ENCODE measurements at places on chromosomes 12 and 14. TPM values are rescaled to one million over a fixed set of nuclear protein-coding genes. Genes with fewer than 3 reads are reported as not detected.

GRCh38 chr14:97523936-97524335 lies 726.8 kb downstream of the VRK1 start:
- DNase-seq = no peak

DNA sequence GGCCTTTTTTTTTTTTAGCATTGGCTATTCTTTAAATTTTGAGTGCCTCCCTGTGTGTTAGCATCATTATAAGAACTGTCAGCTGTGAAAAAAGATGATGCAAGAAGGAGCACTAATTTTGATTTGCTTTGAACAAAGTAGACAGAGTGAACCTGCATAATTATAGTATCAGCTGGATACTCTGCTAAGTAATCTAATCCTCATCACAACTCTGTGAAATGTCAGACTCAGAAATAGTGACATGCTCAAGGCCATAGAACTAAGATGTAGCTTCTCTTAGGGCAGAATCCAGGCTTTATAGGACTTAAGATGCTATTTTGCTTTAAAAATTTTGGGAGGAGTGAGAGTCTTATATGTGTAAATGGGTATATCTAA lies 31.9 kb downstream of the FBXO34 start:
- DNase-seq = no peak

DNA sequence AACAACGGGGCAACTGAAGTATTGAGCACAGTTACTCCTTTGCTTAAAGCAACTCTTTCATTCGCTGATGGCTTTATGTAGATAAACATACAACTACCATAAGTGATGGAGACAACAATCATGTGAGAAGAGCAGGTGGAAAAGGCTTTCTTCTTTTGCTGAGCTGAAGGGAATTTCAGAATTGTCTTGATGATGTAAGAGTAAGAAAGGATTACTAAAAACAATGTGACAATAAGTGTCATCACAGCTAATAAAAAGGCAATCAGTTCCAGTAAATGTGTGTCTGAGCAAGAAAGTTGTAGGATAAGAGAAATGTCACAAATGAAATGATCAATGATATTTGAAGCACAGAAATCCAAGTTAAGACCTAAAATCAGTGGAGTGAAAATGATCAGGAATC lies 647 bp downstream of the OR6C70 start:
- DNase-seq = no peak

DNA sequence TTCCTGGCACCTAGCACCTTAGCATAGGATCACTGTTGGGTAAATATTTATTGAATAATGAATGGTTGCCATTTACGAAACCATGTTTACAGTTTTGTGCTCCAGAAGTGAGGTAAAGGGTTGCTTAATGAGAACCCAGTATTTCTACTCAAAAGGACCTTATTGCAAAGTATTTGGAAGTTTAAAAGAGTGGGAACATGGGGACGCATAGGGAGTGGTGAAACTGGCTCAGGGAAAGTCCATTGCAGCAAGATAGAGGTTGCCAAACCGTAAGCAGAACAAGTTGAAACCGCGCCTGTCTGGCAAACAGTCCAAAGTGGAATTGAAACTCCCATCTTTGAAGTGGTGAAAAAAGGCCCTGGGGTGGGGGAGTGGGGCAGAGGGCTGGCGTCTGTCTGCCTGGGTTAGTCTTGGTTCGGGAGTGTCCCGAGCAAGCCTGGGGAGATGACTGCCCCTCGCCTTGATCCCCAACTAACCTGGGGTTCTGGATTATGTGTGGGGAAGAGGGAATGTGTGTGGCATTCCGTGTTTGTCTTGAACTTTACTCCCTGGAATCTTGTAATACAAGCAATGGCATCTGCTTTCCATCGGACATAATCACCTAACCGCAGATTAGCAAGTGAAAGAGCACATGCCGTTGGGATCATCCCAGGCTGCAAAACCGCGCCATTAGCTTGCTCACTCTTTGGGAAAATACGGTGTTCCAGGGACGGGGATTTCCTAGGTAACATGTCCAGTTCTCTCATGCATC lies 7.2 kb downstream of the ALDH2 start:
- no peak for DNase-seq

DNA sequence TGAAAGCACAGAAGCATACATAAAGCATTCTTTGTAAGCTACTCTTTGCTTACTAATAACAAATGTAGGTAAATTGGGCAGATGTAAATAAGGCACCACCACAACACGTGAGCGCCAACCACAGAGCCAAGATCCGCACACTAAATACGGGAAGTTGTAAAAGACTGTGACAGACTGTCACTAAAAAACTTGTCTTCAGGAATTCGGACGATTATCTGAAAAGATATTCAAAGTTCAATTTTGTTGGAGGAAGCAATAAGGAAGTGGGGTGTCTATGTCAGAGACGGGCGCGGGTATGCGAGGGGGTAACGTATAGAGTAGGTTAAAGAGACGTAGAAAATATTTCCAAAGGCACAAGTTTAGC lies 1.5 kb upstream of the HSP90B1 start:
- DNase-seq = peak; percentile 88

Gene PYGL
- total RNA-seq = 0.91 TPM

- no peak for DNase-seq
These were observed 29.0 kb downstream of the SLC2A3 start for GRCh38 chr12:7907009-7907408.

- DNase-seq = peak; percentile 83
These were observed 558 bp downstream of the KLHDC2 start for GRCh38 chr14:49768301-49769121.

Gene MMP17
- total RNA-seq = not detected

DNA sequence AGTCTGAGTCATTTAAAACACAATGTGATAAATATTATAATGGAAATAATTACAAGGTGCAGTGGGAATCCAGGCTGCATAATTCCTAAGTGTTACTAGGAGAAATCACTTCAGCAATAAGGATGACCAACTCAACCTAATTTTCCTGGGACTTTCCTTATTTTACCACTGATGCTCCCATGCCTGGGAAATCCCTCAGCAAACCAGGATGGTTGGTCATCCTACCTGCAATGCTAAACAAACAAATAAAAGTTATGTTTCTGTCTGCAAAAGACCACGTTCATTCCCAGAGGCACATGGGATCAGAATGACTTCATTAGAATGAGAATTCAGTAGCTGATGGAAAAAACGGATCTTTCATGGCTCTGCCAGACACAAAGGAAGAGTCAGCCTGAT lies 130.8 kb upstream of the RAP1B start:
- DNase-seq = no peak

- DNase-seq = peak; percentile 76
These were observed 8.9 kb downstream of the ANG start for GRCh38 chr14:20697273-20698017.

- DNase-seq = no peak
These were observed 9.0 kb downstream of the TUBA1C start for GRCh38 chr12:49273726-49274395.

GRCh38 chr14:80754696-80755095 lies 186.8 kb downstream of the CEP128 start:
- DNase-seq = no peak

- no peak for DNase-seq
These were observed 125.8 kb upstream of the AVPR1A start for GRCh38 chr12:63276537-63277365.

Gene AMDHD1
- total RNA-seq = 1.4 TPM

- no peak for DNase-seq
These were observed 51.0 kb downstream of the VWF start for GRCh38 chr12:6073426-6073825.

Gene ATF7
- total RNA-seq = 33.8 TPM

DNA sequence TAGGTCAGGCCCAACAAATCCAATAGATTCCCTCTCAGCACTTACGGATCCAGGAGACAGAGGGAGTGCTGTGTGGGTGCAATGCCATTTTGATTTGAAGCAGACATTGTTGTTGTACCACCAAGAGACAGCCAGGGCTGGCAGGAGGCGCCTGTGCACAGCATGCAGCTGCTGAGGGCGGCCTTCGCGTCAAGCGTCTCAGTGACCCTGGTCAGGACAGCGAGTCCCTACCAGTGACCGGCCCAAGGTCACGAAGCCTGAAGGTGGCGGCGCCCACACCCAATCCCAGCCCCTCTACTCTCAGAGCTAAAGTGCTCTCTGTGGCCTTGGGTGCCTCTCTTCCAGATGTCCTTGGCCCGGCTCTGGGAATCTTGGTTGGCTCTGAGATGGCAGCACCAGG lies 40.5 kb downstream of the PRMT8 start:
- DNase-seq = no peak

- no peak for DNase-seq
These were observed 22.0 kb upstream of the BCL2L14 start for GRCh38 chr12:12048714-12049113.

Gene PTGDR
- total RNA-seq = 0.07 TPM

DNA sequence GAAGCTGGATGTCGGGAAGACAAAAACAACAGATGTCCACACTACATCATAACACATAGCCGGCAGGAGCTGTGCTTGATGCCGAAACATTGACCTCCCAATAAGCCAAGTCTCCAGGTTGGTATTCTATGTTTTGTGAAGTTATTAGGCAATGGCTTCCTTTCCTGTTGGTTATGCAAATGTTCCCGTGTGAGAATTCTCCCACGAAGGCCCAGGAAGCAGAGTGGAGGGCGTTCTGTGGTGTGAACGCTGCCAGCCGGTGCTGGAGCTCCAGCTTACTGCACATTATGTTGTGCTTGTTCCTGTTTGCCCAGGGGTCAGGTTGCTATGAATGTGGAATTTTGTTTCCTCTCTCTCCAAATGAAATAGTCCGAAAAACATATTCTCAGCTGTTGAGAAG lies 156.4 kb upstream of the HMGA2 start:
- DNase-seq = no peak

GRCh38 chr14:77319422-77319821 lies 1.3 kb downstream of the POMT2 start:
- DNase-seq = no peak

DNA sequence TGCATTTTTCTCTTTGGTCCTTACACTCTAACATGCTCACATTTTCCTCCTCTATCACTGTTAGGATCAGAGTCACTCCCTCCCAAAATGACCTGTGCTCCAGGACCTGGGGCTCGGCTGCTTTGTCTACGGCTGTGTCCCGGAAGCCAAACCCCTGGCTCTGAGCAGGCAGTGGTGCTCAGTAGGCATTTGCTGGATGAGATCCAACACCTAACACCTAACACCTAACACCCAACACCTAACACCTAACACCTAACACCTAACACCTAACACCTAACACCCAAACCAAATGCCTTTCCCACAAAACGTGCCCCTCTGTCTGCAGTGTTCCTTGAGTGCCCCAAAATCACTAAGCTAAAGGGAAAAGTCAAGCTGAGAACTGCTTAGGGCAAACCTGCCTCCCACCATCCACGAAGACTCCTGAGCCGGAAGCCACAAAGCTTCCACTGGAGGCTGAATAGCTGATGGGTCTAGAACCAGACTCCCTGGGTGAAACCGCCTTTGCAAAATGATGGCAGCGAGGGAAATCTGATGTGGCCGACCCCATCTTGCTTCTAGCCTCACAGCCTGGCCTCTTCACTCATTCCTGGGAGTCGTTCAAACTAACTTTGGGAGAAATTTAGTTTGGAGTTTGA lies 29.2 kb downstream of the HSP90AA1 start:
- no peak for DNase-seq

Gene MAX
- total RNA-seq = 130 TPM

Gene RND1
- total RNA-seq = 4.2 TPM

DNA sequence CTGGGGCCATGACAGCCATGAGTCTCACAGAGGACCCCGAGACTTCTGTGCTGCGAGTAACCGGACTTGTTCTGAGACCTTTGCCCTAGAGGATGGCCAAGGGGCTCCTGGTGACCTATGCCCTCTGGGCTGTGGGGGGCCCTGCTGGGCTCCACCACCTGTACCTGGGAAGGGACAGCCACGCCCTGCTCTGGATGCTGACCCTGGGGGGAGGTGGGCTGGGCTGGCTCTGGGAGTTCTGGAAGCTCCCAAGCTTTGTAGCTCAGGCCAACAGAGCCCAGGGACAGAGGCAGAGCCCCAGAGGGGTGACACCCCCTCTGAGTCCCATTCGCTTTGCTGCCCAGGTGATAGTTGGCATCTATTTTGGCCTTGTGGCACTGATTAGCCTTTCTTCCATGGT lies 2.1 kb downstream of the DNAJC22 start:
- no peak for DNase-seq

GRCh38 chr12:41380878-41381277 lies 192.8 kb downstream of the PDZRN4 start:
- no peak for DNase-seq

DNA sequence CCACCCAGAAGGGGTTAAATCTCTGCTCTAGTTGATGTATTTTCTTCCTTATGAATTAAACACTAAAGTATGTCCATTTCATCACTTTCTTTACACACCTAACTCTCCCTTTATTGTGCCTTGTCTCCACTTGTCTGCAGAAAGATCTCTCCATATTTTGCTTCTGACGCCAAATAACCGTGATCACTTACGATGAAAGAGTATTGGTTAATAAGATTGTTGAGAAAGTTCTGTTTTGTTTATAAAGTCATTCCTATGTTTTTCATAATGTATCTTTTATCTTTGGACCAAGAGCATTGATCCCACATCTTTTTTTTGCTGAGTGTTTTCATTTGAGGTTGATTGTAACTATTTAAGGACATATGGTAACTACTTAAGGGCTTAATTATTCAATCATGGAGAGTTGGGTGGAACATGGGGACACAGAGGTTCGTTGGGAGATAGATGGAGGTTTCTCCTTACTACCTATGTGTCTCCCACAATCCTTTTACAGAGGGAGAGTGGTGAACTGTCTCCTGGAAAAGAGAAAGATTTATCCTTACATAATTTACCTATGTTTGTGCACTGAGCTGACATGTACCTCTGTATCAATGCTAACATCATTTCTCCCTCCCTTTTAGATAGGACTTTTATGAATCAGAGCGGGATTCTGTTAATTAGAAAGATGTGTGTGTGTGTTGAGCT lies 120.7 kb upstream of the SLC38A2 start:
- no peak for DNase-seq

- DNase-seq = no peak
These were observed 4.5 kb downstream of the TMED8 start for GRCh38 chr14:77372304-77372841.

DNA sequence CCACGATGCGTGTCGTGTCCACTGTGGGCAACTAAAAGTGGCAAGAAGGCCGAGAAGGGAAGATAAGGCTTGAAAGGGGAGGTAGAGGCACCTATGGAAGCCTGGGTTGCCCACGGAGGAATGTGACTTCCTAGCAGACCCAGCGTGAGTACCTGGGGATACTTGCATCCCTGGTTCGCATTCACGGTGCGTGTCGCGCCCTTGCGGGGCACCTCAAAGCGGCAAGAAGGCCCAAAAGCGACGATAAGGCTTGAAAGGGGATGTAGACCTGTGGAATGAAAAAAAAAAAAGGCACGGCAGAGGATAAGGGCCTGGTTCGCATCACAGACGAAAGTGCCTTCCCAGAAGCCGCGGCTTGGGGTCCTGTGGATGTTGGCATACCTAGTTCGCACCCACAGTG lies 282.9 kb downstream of the ALG10 start:
- DNase-seq = no peak

- no peak for DNase-seq
These were observed 103.1 kb downstream of the RFLNA start for GRCh38 chr12:124397807-124398577.
